ENCODE measurements at places on chromosomes 5 and 9.

DNA sequence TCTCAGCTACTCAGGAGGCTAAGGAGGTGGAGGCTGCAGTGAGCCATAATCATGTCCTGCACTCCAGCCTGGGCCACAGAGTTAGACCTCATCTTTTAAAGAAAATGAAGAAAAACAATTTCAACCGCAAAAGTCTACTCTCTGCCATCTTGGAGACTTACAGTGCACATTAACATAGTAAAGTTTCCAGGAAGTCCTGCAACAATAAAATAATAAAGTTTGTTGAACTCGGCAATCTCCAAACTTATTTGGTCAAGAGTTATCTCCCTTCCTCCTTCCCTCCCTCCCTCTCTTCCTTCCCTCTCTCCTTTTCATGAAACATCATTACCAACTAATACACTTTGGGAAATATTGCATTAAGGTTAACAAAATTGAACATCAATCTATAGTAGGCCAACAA, 94.1 kb upstream of the JAK2 start:
- DNase-seq: no peak

DNA sequence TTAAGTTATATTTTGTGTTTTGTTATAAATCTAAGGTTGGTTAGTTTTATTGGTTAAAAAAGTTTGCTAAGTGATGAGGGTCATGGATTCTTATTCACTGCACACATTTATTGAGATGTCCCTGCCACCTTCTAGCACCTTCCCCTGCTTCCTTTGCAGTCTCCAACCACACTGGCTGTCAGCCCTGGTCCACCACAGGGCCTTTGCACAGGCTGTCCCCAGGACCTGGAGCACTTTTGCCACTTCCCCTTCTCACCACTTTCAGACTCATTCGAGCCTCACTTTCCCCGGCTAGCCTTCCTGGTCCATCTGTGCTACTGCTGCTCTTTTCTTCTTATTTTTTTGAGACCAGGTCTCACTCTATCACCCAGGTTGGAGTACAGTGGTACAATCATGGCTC, 45.3 kb downstream of the ARHGAP26 start:
- DNase-seq: no peak

DNA sequence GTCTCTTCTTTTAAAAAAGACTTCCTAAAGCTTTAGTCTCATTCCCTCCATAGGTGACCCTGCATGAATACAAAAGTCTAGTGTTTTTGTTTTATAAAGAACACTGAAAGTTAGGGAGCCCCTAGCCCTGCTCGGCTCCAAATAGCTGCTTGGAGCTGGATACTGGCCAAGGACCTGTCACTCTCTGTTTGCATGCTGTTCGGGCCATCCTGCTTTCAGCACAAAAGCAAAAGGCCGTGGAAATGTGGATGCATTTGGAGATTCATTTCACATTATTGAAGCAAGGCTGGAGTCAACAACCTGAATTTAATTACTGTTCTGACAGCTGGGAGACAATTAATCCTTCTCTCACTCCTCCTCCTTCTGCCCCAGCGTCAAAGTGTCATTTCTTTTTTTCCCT, 151.7 kb upstream of the NMUR2 start:
- no peak for DNase-seq

- DNase-seq: no peak
Observed at GRCh38 chr9:112075009-112075378, 100.1 kb downstream of the SUSD1 start.

GRCh38 chr5:54740141-54740540, 222.6 kb downstream of the SNX18 start:
- DNase-seq: no peak

- DNase-seq: peak; percentile 35
Observed at GRCh38 chr9:78035383-78035993, 3.9 kb upstream of the GNAQ start.

GRCh38 chr9:127930231-127931091, at the start of gene PIP5KL1:
TSS of gene PIP5KL1 (minus strand) at chr9:127930777. CDS start at chr9:127930752, 25 bp downstream.
- DNase-seq: peak; percentile 56

DNA sequence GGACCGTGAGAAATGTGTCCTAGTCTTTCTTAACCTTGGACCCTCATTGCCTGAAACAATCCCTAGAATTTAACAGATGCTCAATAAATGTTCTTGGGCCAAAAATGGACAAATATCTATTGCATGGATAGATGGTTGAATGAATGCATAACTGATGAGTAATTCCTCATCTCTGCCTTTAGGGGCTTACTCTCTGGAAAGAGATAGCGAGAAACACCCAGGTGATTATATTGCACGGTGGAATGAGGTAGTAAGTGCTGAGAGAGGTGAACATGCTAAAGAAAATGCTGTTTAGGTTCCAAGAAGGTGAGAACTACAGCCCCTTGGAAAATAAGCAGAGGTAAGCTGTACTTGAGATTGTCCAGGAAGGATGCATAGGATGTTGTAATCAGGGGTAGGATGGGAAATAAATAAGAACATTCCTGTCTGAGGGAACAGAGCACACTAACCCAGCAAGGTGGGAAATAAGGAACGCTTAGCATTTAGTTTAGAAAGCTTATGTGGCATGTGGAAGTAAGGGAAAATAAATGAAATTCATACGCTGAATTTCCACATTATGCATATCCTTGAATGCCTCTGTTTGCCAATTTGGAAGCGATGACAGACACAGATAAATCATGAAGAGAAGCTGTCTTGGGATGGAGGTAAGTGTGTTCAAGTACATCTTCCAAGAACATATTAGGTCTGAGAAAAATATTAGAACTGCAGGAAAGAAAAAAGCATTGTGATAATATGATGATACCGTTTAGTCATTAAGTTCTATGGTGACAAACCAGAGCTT, 426.6 kb downstream of the ARHGEF28 start:
- no peak for DNase-seq

- DNase-seq: no peak
Observed at GRCh38 chr5:141503681-141504080, 14.8 kb downstream of the PCDHGC5 start.

DNA sequence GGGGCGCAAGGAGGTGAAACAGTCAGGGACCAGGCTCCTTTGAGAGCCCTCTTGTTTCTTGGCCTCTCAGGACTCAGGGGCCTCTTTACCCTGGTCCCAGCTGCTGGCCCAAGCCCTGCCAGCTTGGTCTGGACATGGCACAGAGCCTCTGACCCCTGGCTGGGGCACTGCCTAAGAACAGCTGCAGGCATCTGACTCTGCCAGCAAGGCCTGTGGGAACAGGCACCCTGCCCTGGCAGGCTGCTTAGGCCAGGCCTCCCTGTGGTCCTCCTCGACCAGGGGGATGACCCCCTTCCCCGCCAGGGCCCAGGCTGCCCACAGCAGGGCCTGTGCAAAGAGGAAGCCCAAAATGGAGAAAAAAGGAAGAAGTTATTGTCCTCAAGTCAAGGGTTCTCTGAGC, 25.5 kb downstream of the OLFML2A start:
- DNase-seq: no peak

DNA sequence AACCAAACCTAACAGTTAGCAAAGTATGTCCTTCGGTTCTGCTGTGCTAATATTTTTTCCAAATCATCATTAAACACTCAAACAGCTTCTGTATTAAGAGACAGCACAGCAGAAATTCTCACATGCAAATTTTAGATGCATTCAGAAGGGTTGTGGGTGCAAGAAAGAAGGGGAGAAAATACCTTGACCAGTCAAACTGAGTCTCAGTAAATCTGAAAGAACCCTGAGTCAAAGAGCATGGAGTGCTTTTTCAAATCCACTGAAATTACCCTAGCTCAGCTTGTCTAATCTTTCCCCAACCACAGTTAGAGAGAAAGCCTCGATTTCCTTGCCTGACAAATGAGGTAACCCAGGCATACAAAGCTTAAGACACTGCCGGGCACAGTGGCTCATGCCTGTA, 55.1 kb downstream of the RETREG1 start:
- no peak for DNase-seq

GRCh38 chr5:74519161-74519571, 121.4 kb downstream of the ENC1 start:
- DNase-seq: no peak

DNA sequence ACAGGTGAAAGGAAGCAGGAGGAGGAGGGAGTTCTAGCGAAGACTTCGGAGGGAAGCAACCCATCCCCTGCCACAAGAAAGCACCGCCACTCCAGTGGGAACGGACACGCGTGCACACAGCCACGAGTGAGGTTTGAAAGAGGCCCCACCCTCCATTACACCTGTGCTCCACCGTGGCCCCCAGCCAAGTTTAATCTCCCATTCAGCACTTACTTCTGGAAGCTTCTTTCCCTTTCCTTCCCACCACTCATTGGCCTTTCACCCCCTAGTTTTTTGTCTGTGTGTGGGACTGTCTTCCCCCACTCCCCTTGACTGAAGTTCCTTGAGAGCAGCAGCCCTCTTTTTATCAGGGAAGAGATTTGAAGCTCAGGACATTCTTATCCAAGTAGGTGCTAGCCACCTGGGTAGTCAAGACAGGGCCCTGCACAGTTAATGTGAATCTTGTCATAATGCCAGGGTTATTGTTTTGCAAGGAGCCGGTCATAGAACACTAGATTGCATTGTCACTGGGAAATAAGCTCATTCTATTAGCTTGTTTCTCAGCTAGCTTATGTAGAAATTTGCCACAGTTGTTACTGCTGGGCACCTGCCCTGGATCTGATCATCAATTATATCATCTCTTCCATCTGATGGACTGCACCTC, 256.0 kb downstream of the DOCK8 start:
- no peak for DNase-seq

DNA sequence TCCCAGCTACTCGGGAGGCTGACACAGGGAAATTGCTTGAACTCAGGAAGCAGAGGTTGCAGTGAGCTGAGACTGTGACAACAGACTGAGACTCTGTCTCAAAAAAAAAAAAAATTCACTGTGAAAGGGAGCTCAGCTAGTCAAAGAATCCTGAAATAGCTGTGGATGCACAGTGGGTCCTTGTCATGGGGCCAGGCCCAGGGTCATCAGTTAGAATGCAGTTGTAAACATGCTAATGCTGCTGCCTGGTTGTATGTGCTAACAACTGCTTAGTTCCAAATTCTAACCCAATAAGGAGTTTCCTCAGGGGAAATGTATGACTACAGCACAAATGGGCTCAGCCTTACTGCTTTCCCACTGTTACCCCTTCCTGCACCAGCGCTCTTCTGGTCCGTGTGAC, 84.0 kb downstream of the PALM2AKAP2 start:
- DNase-seq: no peak

DNA sequence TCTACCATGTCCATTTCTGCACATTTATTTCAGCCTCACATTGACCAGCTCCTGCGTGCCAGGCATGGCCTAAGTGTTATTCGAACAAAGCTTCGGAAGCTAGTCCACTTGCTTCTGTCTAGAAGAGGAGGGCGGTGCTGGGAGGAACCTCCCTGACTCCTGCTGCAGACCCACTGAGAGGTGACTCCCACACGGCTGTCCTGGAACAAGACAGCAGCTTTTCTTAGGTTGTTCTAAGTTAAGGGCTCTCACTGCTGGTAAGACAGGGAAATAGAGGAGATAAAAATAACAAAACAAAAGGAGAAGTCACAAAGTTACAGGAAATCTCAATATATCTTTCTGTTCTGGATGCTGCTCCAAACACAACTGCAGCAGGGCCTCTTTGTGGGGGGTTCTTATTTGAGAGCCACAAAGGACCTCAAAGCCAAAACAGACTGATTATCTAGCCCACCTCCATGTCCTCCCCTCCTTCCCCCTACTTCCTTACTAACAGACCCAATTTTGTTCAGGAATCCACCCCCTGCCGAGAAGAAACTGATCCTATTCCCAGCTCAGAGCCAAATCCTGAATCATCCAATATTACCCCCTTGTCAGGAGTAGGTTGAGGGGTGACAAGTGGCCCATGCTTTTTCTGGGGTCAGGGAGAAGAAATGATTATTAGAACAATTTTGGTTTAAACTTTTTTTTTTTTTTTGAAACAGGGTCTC, 28.4 kb upstream of the KCNIP1 start:
- DNase-seq: no peak

DNA sequence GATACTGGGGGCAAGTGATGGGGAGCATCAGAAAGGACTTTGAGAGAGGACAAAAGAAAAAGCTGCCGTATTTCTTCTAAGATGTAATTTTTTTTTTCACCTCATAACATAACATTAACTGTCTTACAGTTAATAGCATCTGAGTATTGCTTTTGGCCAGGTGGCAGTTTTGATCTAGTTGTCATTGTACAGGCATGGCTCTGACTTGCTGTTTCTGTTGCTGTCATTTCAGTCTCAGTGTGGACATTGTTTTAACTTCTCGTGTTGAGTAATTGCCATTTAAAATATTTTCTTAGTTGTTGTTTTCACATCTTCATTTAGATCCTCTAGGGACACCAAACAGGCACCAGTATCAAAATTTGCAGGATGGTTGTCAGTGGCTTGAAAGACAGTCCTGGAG, 12.4 kb downstream of the SMAD5 start:
- no peak for DNase-seq

DNA sequence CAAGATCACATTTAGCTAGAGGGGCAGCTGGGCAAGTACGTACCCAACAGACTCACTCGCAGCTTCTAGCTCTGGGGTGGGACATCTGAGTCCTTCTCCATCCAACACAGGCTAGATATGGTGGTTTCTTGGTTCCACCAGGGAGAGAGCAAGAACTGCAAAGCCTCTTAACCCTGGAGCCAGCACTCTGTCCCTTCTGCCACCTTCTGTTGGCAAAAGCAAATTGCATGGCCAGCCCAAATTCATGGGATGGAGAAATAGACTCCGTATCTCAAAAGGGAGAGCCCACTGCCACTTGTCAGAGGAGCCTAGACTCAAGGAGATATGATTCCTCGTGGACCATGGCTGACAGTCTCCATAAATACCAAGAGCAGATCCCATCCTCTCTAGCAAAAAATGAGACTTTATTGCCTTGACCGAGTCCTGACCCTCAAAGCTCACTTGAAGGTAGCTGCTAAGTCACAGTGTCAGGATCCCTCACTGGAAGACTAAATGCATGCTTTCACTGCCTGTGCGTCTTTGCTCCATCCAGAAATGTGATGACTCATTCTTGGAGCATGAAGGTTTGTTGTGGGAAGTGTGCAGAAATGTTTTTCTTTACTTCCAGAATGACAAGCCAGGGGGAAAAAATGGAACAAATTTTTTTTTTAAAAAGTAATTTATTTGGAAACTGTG, 28.8 kb upstream of the ROR2 start:
- no peak for DNase-seq

- no peak for DNase-seq
Observed at GRCh38 chr5:77776554-77777206, 541 bp upstream of the TBCA start.
